ENCODE measurements at places on chromosomes 3 and 15.

- DNase-seq: no peak
Observed at GRCh38 chr15:98382139-98382538, 266.2 kb upstream of the IGF1R start.

DNA sequence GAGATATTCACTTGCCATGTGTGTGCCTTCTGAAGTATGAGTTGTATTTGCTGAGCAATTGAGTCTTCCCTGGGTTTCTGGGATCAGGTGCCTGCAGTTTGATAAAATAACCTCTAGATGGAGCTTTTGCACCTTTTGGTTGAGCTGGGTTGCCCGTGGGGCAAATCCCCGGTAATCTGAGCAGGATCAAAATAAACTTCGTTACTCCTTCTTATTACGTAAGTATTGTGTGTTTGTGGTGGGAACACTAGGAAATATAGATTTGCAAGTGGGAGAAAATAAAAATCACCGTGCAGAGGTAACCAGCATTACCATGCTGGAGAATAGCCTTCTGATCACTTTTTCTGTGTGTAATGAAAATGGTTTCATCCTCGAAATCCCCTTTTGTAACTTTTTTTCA lies 277.4 kb upstream of the NR2E3 start:
- no peak for DNase-seq

- no peak for DNase-seq
Observed at GRCh38 chr15:68421798-68422402, 10.1 kb downstream of the ITGA11 start.

GRCh38 chr3:58366699-58367098 lies 34.0 kb downstream of the PXK start:
- DNase-seq: no peak

GRCh38 chr15:99127773-99128172 lies 22.9 kb downstream of the SYNM start:
- DNase-seq: no peak

- no peak for DNase-seq
Observed at GRCh38 chr3:10703875-10704274, 112.2 kb upstream of the SLC6A11 start.

DNA sequence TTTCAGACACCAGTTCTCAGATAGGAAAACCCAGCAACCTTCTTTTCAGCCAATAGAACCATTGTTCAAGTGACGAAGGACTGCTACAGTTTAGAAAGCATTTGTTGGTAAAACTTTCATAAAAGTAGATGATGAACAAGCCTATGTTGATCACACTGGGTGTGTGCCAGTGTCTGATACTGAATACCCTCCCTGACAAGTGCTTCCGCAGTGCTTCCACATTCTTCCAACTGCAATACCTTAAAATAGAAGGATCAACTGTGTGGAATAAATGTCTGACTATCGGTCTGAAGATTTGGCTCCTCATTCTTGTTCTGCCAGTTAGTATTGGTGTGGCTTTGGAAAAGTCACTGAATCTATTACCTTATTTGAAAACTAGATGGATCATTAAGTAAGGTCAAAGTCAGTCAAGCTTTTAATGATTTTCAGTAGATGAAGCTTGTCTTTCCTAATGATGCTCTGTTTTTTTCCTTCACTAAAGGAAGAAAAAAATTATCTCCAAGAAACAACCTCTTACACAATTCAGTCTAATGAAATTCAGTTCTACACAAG lies 479.4 kb upstream of the CBLB start:
- no peak for DNase-seq

DNA sequence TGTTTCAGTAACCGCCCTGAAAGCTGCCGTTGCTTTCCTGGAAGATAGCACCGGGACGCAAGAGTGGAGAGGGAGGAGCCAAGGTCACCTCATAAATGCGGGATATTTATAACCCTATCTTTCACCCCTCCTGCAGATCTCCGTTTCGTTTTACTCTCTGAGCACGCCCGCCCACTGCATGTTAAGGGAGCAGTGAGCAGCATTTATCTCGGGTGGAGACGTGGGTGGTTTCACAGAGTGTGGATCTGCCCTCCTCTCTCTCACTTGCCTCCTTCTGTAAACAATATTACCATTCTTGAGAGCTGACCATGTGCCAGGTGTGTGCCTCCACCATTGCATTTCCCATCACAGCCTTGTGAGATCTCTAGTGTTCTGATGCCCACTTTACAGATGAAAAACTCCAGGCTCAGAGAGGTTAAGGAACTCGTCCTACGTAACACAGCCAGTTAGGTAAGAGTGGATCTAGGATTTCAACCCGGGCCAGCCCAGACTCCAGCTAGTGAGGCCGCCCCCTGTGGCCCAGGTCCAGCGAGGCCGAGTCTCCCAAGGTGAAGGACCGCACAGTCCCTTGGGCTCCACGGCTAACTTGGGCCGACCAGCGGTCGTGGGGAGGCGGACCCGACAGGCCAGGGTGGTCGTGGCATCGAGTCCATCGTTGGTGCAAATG lies 16.9 kb upstream of the SEMA4B start:
- DNase-seq: peak; percentile 42

DNA sequence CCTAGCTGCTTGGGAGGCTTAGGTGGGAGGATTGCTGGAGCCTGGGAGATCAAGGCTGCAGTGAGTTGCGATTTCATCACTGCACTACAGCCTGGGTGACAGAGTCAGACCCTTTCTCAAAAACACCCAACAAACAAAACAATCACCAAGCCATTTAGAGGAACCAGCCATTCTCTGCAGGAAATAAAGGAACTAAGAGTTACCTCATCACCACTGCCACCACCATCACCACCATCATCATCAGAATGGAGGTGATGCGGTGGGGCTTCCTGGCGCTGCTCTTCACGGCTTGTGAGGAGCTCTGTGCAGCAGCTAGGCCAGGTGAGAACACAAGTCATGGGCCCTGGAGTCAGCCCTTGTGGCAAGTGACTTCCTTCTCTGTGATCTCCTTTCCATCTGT lies 37.7 kb upstream of the KLHL25 start:
- no peak for DNase-seq

- DNase-seq: no peak
Observed at GRCh38 chr3:81513591-81513990, 247.9 kb downstream of the GBE1 start.

GRCh38 chr15:67883234-67883773 lies 43.5 kb upstream of the RNU6-1 start:
- no peak for DNase-seq

DNA sequence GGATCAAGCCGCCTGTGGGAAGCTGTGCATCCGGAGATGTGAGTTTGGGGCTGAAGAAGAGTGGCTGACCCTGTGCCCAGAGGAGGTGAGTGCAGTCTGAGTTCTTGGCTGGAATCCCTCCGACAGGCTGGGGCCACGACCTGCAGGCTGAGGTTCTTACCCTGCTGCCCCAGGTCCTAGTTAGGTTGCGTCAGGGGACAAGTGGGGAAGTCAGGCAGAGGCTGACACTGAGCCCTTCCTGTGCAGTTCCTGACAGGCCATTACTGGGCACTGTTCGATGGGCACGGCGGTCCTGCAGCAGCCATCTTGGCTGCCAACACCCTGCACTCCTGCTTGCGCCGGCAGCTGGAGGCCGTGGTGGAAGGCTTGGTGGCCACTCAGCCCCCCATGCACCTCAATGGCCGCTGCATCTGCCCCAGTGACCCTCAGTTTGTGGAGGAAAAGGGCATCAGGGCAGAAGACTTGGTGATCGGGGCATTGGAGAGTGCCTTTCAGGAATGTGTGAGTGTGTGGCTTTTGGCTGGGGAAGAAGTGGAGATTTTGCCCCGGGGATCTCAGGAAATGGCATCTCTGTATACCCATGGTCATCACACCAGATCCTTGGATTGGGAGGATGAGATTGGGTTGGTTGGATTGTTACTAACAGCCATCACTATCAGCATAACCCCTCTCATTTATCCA lies 1.3 kb downstream of the PPM1M start:
- DNase-seq: no peak

GRCh38 chr15:100043692-100044091 lies 298.1 kb downstream of the ADAMTS17 start:
- no peak for DNase-seq

DNA sequence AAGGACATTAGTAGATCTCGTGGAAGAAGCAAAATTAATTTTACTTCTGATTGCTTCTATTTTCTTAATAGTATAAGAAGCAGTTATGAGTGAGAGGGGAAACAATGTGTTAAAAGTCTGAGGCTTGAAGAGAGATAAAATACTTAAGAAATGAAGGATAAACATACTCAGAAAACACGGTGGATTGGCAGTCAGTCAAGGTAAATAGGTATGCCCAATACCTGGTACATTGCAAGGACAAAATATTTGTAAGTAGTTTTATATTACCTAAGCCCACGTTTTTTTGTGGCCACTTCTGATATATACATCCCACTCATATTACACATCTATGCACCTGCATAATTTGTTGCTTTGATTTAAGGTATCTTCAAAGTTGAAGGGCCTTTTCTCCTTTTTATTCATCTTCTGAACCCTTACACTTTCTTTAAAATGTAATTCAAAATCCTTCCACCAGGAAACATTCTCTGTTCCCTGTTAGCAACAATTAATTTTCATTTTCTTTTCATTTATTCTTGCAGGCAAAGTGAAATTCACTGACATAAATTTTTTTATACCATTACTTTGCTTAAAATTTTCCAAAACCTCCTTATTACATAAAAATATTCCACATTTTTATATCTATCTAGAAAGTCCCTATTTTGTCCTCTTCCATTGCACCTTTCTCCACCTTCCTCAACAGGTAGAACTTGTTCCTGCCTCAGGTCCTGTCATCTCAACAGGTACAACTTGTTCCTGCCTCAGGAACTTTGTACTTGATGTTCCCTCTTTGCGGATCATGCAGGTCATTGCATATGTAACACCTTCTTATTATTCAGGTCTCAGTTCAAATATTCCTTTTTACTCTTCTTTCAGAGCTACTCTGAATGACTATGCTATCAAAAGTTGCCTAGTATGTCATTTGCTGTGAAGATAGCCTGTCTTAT lies 755.7 kb upstream of the ALCAM start:
- no peak for DNase-seq

DNA sequence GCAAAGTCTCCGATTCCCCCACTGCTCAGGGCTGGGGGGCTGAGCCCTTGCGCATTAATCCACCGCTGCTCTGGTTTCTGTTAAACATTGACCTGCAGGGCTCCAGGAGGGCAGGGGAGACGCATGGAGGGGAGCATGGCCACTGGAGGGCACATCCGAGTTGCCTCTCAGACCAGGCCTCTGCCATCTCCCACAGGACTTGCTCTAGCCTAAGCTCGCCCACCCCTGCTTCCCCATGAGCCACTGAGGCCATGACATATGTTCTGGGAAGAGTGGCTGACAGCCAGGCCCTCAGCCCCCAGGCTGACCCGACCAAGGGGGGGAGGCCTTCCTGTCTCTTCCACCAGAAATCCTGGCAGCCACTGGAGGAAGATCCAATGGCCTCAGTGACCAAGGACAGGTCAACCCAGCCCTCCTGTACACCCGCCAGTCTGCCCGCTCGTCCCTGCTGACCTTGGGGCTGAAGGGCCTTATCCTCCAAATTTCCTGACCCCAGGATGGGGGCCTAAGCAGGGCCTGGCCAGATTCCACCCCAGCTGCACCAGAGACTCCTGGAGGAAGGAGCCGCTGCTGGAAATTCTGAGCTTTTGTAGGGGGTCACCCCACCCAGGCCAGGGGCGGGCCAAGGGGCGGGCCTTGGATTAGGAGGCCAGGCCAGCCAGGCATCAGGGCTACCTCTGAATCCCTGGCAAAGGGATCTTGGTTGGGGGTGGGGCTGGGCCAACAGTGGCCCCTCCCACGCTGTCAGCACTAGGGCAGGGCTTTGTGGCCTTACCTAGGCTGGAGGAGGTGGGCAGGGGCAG lies at the start of gene HYAL1:
Gene HYAL1, minus strand, starts transcription at position 562 of the 803 bp plus-strand sequence. CDS start 618 bp downstream, outside the sequence.
- DNase-seq: no peak

DNA sequence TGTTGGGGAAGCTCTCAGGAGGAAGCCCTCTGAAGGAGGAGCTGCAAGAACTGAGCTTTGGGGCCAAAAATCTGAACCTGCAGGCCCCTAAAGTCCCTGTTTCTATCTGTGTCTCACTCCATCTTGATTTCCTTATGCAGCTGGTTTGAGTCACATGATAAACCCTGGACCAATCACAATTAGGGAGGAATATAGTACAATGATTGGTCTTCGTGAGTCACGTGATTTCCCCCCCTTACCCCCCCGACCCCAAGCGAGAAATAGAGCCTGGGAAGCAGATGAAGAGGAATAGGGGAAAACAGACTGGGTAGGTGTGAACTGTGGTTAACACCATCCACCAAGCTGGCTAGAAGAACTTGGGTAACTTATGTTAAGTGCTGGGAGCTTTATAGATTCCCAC lies 12.9 kb downstream of the CRABP1 start:
- no peak for DNase-seq

GRCh38 chr3:71101626-71102025 lies 481.9 kb downstream of the FOXP1 start:
- no peak for DNase-seq

GRCh38 chr3:58529516-58530353 lies 7.3 kb downstream of the ACOX2 start:
- DNase-seq: no peak

DNA sequence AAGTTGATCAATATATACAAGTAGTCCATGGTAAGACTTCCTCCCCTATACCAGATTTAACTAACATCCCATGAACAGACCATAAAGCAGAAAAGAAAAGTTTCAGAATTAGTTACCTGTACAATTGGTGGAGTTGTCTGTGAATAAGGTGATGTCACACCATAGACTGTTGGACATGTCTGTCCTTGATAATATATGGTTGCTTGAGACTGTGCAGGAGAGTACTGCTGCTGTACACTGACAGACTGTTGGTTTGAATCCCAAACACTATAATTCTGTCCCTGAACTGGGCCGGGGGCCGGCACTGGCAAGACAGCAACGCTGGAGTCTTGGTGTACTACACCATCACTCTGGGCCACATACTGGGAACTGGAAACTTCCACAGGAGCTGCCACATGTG lies 77.2 kb downstream of the NBEAL2 start:
- no peak for DNase-seq

- no peak for DNase-seq
Observed at GRCh38 chr3:134274571-134274970, 23.9 kb upstream of the RYK start.

DNA sequence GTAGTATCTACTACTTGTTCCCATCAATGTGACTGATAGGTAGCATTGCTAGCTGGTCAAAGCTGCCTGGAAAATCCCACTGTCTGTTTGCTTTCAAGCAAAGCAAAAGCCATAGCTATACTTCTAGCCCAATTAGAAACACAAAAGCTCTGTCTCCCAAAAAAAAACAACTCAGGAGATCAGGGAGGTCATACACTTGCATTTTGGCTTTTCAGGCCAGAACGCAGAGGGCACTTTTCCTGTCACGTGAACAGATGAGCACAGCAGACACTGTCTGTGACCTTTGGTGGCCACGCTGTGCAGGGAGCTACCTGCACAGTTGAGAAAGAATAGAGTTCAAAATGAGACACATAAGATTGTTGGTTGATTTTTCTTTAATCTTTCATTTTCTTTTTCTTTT lies 441.7 kb upstream of the PDZRN3 start:
- no peak for DNase-seq

GRCh38 chr3:115384381-115384780 lies 237.3 kb upstream of the ZBTB20 start:
- DNase-seq: no peak

GRCh38 chr3:39080026-39080425 lies 27.4 kb downstream of the GORASP1 start:
- DNase-seq: no peak
